ENCODE measurements at places on chromosomes 7 and 10.

- DNase-seq = no peak
These were observed 28.8 kb downstream of the PROSER2 start for GRCh38 chr10:11851910-11852309.

- no peak for DNase-seq
These were observed 65.6 kb upstream of the DUSP5 start for GRCh38 chr10:110432084-110432483.

DNA sequence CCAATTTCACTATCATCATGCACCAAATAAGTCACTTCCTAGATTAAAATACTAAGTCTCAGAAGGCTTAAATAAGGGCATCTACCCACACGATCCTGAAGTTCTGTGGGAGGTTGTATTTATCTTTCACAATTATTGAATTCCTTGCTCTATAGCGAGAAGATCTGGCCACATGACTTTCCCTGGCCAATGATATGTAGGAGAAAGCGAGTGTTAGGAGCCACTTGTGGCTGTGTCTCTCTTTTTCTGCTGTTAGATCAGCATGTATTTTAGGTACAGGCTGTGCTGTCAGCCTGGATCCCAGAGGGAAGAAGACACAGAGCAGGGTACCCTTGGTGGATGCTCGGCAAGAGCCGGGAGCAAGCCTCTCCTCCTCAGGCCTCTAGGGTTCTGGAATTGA lies 131.3 kb upstream of the DPP6 start:
- DNase-seq = no peak

DNA sequence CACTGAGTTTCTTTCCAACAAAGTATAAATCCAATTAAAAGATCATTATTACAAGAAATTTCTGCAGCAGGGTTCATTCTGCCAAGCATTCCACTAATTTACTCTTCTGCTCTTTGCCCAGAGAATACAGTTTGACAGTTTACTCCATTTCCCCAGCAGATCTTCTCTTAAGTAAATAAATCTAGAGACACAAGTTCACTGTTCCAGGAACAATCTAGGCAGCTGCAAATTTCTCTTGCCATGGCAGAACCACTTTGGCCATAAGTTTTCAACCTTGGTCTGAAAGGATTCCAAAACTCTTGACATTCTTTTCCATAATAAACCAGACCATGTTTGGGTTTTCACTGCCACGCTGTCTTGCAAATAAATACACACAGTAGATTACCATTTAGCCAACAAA lies 11.5 kb downstream of the RGS10 start:
- DNase-seq = no peak

DNA sequence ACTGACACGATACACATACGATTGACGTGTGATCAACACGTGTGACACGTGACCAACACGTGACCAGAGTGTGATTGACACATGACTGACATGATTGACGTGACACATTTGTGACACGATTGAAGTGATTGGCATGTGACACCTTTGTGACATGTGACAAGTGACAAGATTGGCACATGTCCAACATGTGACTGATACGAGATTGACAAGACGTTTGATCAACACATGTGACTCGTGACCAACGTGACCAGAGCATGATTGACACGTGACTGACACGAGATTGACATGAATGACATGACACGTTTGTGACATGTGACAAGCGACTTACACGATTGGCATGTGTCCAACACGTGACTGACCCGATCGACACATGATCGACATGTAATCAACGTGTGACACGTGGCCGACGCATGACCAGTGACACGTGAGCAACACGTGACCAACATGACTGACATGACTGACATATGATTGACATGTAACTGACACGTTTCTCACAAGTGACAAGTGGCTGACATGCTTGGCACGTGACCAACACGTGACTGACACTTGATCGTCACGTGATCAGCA lies 22.0 kb downstream of the CRPPA start:
- no peak for DNase-seq

DNA sequence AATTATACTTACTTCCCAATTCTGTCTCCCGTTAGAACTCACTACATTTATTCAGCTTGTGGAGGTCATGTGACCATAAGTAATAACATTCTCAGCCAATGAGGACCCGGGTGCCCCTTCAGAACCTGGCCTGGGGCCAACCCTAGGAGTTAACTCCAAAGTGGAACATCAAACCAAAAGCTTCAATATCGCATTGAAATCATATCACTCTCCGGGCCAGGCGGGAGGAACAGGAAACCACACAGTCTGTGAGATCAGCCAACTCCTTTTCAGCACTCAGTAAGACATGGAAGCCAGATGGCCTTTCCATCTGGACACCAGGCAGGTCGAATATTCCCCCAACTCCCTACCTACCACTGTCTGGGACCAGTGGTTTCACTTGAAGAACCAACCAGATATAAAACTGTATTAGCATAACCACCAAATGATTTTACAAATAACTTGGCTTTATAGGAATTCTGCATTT lies 5.5 kb downstream of the CREB3L2 start:
- DNase-seq = no peak

DNA sequence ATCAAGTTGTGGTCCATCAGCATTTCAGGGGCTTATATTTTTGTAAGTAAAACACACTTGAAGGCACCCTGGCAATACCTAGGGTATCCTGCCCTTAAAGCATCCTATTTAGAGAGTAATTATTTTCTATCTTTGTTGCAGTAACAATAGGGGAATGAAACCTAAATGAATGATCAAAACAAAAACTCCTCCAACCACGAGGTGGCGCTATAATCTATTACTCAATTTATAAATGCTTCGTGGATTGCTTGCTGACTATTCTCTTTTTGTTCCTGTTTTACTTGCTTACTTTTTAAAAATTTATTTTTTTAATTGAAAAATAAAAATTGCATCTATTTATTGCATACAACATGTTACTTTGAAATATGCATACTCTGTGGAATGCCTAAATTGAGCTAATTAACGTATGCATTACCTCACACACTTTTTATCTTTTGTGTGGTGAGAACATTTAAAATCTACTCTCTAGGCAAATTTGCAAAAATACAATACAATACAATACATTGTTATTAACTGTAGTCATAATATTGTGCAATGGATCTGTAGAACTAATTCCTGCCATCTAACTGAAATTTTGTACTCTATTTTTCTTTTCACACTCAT lies 147.7 kb upstream of the BMPER start:
- DNase-seq = no peak

- no peak for DNase-seq
These were observed 511.4 kb upstream of the GALNT17 start for GRCh38 chr7:70620333-70621055.

DNA sequence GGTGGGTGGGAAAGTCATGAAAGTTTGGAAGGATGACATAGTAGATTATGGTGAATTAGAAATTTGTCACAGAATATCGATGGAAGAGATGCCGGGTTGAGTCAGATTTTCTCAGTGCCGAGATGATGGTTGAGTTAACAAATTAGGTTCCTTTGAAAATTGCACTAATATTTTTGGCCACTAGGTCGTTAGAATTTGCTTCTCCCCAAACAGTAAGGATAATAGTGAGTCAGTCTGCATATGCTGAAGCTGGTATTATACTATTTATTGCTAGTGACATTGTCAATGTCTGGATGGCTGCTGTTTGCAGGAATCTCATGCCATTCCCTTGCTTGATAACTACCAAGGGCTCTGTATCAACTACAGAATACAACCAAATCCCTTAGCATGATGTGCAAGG lies 37.7 kb upstream of the MINDY3 start:
- no peak for DNase-seq

- DNase-seq = no peak
These were observed 2.7 kb upstream of the TASOR2 start for GRCh38 chr10:5681930-5682329.

GRCh38 chr10:7980196-7980595 lies 74.3 kb upstream of the GATA3 start:
- DNase-seq = no peak

GRCh38 chr10:132510174-132510611 lies 27.4 kb upstream of the INPP5A start:
- DNase-seq = no peak

DNA sequence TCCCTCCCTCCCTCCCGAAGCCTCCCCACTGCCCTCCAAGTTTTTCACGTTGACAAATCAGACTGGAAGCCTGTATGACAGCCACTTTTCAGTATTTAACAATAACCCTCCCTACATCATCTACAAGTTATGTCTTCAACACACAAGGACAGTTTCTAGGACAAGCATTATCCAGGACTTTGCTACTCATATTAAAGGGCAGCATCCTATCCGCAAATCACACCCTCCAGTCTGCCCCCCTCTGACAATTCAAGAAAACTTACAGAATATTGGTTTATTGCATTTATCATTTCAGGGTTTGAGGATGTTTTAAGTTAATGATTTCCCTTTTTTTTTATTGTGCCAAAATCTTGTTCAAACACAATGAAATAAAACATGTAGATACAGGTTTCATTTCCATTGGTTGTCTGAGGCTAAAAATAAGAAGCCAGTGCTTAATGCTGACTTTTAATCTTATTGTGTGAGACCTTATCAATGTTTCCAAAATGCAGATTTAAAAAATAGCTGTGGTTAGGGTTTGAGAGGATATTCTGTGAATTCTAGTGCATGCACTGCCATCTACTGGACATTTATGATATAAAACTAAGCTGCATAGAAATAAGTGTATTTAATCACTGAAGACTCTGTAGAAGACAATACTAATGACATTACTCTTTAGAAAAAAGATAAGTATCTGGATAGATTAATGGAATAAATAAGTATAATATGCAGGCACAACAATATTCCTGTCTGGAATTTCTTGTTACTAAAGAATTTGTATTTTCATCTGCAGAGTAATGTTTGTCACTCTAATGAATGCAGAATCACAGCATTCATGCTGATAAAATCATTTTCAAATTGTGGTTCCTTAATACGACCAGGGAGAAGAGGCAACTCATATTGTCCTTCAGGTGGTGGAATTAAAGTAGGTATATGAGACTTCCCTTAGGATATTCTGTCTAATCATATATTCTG lies 64.1 kb downstream of the CAV1 start:
- no peak for DNase-seq

DNA sequence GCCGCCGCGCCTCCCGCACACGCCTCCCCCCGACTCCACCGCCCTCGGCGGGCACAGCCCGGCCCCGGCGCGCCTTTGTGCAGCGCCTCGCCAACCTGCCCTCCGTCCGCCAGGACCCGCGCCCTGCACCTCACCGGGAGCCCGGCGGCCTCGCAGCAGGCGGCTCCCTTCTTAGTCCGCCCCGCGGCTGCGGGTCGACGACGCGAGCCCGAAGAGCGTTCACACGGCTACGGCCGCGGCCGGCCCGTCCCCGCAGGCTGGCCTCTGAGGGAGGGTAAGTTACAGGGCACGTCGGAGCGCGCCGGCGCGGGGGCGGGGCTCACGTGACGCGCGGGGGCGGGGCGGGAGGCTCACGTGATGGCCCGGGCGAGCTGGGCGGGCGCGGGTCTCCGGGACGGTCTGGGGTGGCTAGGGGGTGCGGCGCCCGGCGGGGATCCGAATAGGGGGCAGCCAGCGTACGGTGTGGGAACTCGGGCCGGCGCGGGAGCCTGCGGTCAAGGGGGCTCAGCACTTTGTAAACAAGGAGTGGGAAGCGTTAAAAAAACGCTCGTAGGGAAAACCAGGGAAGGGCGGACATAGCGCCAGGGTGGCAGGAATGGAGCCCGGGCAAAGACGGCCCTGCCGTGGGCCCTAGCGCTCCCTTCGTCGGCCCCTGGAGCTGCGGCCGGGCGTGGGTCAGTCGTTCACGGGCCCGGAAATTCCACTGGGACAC lies at the start of gene ARHGAP12:
TSS of gene ARHGAP12 (minus strand) at position 283 of the 712 bp plus-strand sequence. CDS start 19,976 bp downstream, outside the sequence.
- DNase-seq = peak; percentile 90

- DNase-seq = no peak
These were observed 888.5 kb upstream of the SORCS1 start for GRCh38 chr10:108052981-108053380.

DNA sequence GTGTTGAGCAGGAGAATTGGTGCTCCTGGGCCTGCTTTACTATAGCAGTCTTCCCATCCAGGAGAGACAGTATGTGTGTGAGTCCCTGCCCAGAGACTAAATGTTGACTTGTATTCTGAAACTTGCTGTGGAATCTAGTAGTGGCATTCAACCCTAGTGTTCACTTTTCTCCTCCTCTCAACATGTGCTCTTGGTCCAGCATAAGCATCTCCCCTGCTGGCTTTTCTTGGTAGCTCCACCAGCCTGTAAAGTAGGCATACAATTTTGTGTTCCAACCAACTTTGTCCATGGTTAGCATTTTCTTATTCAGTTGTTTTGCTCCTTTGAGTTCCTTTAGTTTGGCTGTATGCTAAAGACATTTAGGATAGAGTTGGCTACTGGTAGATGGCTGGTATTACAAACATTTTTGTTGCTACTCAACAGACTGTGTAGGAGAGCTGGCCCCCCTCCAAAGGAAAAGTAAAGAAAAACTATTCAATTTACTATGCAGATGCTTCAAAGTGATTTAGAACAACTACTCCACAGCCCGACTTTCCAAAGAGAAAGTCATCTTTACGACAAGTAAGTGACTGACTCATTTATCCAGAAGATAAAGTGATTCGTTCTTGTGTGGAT lies 46.0 kb downstream of the ASB4 start:
- no peak for DNase-seq

- no peak for DNase-seq
These were observed 4.4 kb upstream of the FAM107B start for GRCh38 chr10:14779001-14779651.

- no peak for DNase-seq
These were observed 343.0 kb downstream of the CRPPA start for GRCh38 chr7:16078076-16078952.

DNA sequence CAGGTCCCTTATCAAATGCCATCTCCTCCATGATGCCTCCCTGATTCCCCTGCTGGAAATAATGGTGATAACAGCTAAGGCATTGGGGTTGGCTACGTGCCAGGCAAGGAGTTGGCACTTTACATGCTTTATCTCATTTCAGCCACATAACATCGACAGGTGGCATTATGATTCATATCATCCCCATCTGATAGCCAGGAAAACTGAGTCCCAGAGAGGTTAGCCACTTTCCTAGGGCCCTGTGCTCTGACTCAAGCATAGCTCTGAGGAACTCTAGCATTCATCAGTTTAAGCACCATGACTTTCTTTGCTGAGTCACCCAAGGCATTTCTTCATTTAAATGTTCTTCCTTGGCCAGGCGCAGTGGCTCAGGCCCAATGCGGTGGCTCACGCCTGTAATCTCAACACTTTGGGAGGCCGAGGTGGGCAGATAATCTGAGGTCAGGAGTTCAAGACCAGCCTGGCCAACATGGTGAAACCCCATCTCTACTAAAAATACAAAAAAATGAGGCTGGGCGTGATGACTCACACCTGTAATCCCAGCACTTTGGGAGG lies 6.6 kb downstream of the LEP start:
- DNase-seq = no peak

DNA sequence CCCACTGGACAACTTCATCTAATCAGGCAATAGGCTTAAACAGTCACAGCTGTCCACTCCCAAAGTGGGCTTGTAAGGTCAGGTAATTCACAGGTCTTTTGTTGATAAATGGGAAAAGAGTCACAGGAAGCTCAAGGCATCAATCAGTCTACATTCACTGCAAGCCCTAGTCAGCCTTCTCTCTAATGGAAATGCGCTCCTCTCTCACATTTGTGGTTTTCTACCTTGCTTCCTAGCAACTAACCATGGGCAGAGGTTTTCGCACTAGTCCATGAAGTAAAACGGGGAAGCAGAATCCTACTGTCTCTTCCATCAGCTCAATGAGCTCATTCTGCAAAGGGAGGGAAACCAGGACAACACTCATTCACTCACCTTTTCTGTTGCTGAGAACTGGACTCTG lies 53.5 kb upstream of the APBB1IP start:
- no peak for DNase-seq

Measured in H9 (cell line).